ENCODE measurements at places on chromosomes 2 and 18.

GRCh38 chr2:234620018-234620417, 123.1 kb upstream of the ARL4C start:
- no peak for DNase-seq

DNA sequence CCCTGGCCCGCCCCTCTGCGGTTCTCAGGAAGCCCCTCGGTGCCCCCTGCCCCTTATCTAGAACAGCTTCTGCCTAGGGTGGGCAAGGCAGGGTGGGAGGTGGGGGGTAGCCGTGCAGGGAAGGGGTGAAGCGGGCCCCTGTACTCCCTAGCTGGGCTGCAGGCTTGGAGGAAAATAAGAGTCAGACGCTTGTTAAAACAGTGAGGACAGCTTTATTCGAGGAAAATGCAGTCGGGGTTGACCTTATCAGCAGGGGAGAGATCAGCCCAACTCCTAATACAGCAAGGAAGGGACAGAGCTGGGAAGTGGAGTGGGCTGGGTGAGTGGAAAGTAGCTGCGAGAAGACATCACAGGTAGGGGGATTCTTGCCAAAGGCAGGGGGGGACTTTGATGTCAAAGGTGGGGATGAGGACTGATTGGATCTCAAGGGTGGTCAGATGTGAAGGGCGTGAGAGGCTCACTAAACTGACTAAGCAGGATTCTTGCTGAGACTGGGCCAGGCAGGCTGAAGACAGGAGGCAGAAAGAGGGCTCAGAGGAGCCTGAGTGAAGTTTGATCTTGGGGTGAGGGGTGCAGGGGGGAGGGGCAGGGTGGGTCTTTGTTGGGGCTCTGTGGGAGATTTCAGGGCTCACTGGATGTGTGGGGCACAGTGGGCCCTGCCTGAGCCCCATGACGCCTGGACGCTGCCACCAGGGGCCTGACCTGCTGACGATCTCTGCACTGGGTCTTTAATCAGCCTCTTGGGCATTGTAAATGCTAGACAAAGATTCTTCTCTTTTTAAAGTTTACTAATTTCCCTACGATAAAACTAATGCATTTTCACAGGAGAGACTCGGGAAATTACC, 29.9 kb downstream of the HPCAL1 start:
- DNase-seq = no peak

DNA sequence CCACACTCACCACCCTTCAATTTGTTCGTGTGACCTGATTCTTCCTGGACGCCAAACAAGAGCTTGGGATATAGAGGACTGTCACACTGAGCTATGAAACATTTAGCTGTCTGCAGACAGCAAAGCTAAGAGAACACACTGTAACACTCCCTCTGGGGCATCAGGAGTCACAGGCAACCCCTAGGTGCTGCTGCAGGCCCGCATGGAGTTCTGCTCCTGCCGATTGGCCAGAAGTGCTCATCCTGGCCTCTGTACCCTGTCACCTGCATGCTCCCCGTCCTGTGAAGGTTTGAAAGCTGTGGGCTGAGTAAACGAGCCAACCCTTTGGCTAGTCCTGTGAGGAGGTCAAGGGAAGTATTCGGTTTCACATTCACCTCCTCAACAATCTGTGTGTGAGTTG, 73.7 kb downstream of the PDK1 start:
- DNase-seq = no peak

DNA sequence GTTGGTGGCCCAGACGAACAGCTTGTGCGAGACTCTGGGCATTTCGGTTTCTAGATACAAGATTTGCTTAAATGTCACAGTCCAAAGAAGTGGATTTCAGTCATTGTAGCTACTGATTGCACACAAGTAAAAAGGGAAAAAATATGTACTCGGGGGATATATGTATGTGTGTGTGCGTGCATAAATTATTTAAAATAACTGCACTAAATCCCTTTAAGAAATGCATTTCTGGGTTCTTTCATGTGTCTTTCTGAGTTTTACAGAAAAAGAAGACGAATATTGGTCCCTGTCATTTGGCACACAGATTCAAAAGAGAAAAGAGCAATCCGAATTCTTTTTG, 2.1 kb upstream of the EPHA4 start:
- no peak for DNase-seq

DNA sequence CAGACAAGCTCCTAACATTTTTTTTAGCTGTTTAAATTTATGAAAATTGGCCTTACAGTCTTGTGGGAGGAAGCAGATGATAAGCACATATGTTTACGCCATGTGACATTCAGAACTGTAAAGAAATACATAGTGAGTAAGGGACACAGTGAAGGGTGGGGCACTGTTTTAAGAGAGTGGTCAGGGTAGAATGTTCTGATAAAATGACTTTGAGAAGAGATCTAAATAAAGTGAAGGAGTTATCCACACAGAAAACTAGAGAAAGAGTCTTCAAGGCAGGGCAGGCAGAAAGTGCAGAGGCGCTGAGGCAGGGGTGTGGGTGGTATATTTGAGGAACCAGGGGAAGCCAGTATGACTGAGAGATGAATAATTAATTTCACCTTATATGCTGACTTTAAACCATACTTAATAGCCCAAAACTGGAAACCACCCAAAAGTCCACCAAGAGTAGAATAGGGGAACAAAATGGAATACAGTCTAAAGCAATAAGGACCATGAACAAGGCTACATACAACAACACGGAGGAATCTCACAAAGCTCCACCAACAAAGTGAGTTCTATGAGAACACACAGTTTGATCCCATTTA, 8.6 kb downstream of the MREG start:
- no peak for DNase-seq

DNA sequence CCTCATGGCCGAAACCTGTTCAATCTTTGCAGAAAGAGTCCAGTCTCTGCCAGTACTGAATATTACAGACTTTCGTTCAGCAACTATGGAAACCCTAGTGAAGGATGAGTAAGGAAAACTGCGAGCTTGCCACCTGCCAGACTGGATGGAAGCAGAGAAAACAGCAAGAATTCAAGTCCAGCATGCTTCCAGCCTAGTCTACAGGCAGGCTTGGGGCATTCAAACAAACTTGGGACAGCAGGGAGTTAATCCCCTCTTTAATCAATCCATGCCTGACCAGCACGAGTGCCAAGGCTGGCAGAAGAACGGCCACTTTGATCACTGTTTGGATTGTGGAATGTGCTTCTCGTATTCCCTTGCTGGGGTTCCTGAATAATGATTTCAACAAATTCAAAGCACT, 145.2 kb downstream of the EPHA4 start:
- no peak for DNase-seq

DNA sequence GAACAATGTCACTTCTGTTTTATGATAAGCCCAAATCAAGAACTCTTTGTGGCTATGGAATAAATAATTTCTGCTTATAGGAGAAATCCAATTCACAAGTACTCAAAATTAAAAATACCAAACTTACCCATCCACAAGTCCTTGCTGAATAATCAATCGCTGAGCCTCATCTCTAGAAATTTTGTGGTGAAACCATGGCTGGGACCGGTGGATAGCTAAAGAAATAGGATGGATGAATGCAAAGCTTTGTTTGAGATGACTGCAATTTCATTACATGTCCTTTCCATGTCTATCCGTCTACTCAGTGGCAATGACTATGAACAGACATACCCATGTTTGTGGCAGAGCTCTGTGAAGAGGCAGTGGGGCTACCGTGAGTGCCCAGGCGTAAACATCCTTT, 124.4 kb downstream of the GRB14 start:
- DNase-seq = no peak

DNA sequence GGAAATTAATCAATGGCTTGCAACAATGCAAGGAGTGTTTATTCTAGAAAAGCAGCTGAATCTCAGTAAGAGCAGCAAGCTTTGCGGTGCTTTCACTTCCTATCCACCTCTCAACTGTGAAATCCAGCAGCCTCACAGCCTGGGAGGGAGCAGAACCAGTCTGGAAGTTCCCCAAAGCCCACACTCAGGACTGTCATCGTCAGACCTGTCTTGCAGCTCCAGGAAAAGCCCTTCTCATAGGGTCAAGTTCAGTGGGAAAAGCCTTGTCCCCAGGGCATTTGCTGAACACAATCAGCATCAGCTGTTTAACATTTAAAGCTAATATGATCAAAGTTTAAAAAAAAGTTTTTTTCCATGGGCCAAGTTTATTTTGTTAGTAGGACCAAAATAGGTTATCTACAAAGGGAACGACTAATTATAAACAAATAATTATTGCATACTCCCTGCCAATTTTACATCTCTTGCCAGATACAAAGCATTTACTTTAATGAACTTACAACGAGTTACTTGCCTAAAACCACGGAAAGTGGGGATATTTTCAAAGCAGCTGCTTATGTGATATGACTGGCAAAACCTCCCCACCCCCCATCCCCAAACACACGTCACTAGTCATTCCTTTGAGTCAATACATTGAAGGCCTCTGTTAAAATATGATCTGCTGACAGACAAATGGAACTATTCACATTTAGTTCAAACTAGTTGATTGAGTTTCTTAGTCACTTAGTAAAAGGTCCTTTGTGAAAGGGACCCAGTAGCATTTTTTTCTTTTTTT, 36.8 kb downstream of the PARD6G start:
- no peak for DNase-seq
